ENCODE measurements at places on chromosomes 3 and 15. TPM values are rescaled to one million over a fixed set of nuclear protein-coding genes. Genes with fewer than 3 reads are reported as not detected.

CNTN4 gene
- not detected for total RNA-seq

SMCO1 gene
- total RNA-seq = not detected

STAG1 gene
- 30.0 TPM for total RNA-seq

PEX5L gene
- total RNA-seq = 5.2 TPM

MESP2 gene
- 0.33 TPM for total RNA-seq

Data from endothelial cell (in vitro differentiated cells).